Skeletal muscle cell (primary cell): ENCODE measurements at places on chromosomes 6 and 20.

- no peak for DNase-seq
Observed at GRCh38 chr6:32941214-32941768, 463 bp upstream of the HLA-DMB start.

GRCh38 chr6:30700340-30700739, 9.6 kb upstream of the NRM start:
- no peak for DNase-seq

DNA sequence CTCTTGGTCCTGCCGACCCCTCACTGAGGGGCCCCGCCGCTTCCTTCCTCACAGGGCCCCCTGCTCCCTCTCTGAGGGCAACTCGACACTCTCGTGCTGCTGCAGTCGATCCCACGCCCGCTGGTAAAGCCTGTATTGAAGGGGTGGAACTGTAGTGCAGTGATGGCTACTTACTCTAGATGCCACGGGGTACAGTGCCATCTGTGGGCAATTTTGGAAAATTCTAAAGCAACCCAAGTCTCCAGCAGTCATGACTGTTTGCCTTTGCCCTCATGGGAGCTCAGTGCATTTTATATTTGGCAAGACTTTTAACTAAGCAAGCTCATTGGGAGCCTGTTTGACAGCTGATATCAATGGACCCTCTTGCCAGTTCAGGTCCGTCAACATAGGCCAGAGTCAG, 6.5 kb upstream of the C6orf136 start:
- DNase-seq = no peak

- no peak for DNase-seq
Observed at GRCh38 chr6:11366183-11366933, 133.9 kb upstream of the NEDD9 start.

DNA sequence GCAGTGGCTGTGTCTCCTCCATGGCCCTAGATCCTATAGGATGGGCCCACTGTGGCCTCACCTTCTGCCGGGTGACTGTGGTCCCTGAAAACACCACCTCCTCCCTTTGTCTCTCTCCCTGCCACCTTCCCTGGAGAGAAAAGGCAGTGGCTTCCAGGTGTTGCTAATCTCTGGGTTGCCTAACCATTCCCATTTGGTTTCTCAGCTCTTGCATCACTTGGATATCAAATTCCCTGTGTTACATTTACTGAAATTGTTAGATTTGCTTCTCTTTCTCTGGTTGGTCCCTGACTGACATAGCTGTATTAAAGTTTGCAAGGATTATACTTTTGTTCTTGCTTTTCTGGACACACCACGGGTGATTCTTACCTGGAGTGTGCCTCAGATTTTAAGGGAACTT, 9.3 kb upstream of the ZFP64 start:
- DNase-seq = peak; percentile 1

DNA sequence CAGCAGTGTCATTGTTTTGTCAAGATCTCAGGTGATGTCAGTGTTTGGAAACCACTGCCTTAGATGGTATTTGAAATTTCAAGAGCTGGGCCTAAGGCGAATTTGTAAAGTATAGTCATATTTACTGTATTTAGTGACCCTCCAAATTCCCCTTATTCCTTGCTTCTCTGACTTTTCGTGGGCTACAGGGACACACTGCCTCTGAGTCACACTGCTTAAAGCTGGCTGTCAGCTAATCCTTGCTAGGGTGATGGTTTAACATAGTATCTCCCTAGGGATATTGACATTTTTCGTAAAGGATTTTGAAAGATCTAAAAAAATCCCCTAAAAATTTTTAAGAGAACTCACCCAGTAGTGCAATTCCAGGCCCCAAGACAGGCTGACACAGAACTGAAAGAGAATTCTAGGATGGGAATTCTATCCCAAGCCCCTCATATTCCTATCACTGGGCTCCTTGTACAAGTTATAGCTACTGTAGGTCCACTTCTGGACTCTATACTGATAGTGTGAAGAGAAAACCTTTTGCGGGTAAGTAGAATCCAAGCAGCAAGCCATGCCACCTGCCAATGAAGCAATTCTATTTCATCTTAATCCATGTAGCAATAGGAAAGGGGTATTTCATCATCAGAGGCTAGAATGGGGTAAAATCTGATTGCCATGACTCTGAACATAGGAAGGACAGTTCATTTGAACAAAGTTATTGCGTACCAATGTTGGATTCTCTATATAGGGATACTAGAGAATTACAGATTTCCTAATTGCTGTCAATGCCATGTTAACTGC, 4.3 kb downstream of the BMP6 start:
- no peak for DNase-seq

DNA sequence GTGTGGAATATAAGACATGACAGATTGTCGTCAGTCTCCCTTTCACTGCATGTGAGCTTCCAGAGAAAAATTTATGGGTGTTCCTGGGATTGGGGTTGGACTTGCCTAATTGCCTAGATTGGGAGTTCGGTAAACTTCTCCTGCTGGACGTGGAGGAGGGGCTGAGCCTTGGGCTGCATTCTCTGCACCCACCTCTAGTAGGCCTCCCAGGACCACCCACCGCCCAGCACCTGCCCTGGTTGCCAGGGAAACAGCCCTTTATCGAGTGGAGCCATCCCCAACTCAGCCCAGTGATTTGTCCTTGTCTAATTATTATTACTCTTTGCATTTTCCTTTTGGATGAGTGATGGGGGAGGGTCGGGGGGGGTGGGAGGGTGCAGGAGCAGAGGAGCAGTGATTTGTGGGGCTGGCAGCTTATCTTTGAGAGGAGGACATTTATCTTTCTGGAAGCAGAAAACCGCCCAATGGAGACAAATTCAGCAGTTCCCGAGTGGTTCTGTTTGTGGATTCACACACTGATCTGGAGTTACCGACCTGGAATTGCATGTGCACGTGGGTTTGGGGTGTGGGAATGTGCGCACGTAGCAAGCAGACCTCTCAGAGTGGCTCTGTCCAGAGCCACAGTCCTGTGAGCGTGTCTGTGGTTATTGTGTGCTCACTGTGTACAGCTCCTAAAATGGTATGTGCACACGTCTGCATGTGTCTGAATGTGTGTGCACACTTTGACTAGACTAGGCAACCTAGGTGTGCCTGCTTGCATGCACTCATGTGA, 104.5 kb downstream of the DHX35 start:
- no peak for DNase-seq
